CD8-positive, alpha-beta T cell (primary cell): ENCODE measurements at places on chromosomes 7 and 10.

- DNase-seq = no peak
Observed at GRCh38 chr10:25768167-25768566, 165.9 kb upstream of the MYO3A start.

GRCh38 chr7:151168003-151168786 is 701 bp upstream of the GBX1 start:
- DNase-seq = peak; percentile 30

GRCh38 chr7:15885678-15886077 is 199.2 kb upstream of the MEOX2 start:
- no peak for DNase-seq

DNA sequence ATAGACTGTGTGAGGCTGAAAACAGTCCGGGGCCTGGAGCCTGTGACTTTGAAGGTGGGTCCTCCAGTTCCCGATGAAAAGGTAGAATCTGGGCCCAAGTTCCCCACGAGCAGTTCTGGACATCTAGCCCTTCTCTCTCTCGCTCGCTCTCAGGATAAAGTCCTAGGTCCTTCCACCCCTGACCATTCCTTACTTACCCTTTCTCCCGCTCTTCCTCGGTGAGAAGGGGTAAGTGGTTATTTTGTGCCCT is 713 bp downstream of the IMMP2L start:
- DNase-seq = no peak

GRCh38 chr10:21813946-21814345 is 189.6 kb downstream of the DNAJC1 start:
- DNase-seq = no peak

GRCh38 chr7:26861050-26861449 is 3.3 kb downstream of the SKAP2 start:
- DNase-seq = no peak

GRCh38 chr7:158256091-158256816 is 331.4 kb downstream of the PTPRN2 start:
- no peak for DNase-seq

DNA sequence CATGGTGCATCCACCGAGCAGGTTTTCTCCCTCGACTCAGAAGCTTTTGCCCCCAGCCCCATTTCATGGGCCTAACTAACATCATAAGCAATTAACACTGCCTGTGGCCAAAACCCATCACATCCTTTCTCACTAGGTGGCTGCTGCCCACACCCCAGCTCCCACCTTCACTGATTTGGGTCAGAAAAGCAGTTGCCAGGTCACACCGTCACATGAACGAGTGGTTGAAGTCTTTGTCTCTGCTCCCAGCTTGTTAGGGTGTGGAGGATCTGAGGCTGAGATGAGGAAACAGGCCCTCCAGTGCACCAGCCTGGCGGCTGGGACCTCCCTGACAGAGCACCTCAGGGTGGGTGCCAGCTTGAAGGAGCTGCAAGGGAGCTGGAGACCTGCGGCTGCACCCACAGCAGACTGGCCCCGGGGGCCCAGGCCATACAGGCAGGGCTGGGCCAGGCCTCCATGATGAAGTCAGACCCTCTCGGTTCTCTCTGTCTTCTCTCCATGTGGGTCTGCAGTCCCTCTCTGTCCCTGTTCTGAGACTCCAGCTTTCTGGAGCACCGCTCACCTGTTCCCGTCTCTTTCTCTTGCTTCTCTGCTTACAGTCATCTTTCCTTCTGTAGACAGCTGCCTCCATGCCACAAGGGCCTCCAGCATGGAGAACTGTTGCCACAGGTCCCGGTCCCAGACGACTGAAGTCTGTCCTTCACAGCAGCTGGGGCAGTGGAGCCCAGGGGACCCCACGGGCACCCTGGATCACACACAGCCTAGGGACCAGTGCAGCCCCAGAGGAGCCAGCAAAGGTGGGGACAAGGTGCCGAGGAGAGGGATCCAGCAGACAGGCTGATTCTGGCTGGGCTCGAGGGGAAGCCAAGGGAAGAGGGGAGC is 13.8 kb upstream of the INPP5A start:
- no peak for DNase-seq

DNA sequence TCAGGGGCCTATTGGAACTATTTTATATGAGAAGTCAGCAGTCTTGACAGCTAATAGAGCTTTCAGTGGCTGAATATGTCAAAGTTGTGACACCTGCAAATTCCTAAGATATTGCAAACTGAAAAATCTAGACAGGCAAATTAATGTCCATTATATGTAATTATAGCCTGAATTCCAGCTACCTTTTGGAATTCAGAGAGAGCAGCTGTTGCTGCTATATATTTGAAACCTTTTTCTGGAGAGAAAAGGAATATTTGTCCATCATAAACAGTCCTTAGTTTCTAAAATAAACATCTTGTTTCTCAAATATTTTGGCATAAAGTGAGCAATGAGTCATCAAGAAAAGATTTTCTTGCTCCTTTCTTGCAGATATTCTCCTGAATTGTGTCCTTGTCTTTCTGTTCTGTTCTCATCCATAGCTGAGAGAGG is 408.9 kb upstream of the SEMA3D start:
- no peak for DNase-seq

- DNase-seq = no peak
Observed at GRCh38 chr7:44119829-44120380, 3.4 kb downstream of the POLD2 start.

GRCh38 chr7:98276241-98276761 is 5.2 kb upstream of the BRI3 start:
- DNase-seq = no peak

DNA sequence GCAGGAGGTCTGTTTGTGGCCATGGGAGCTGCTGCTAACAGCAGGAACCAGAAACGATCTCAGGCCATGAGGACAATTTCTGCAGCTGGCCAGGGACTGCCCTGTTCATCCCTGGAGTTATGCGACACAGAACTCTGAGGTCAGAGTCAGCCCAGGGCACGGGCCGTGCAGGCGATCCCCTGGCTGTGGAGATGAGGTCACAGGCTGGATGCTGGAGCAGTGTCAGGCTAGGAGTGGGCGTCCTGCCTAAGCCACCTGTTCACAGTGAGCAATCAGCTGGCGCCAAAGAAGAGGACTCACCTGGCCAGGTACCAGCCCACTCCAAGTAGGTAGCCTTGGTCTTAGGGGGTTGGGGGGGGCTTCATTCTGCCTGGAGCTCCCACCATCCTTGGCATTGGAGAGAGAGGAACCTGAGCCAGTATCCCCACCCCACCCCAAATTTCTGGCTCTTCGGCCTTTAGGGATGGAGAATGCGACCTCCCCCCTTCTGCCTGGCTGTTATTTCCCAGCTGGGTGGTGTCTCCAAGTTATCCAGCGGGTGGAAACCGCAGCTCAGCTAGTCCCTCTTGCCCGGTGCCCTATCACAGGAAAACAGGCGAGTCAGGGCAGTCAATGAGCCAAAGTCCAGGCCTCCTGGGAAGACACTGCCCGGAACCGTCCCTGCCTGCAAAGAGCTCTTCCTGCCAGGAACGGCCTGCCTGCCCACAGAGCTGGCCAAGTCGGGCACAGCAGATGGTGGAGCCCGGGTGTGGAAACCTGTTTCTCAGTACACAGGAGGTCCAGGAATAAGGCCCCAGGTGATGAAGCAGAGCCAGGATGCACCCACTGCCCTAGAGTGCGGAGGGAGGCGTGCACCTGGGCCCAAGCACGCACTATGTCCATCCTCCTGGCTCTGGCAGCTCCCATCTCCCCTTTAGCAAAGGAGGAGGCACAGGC is 1.8 kb upstream of the TTYH3 start:
- DNase-seq = no peak

DNA sequence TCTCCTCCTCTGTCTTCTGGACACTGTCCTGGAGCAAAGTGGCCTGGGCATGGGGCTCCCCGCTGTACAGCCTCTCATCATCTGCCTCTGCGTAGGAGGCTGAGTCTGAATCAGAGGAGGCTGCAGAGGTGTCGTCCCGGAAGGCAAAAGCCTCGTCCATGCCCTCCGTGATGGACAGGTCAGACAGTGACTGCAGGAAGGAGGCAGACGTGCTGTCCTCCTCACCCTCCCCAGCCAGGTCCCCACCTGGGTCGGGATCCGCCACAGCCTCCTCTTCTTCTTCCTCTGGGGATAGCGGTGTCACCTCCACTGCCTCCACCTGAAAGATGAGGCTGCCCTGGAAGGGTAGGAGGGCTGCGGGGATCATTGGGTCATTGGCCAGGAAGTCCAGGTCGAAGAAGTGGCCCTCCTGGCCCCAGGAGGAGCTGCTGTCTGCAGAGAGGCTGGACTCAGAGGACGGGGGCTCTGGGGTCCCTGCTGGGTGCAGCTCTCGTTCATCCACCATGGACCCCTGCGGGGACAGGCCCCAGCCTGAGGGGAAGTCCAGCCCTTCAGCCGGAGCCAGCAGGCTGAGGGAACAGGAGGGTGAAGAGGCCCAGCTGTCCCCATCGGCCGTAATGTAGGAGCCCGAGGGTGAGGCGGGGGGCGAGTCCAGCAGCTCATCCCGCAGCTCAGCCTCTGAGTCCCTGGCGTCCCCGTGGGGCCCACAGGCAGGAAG is 3.7 kb downstream of the NACAD start:
- DNase-seq = no peak

DNA sequence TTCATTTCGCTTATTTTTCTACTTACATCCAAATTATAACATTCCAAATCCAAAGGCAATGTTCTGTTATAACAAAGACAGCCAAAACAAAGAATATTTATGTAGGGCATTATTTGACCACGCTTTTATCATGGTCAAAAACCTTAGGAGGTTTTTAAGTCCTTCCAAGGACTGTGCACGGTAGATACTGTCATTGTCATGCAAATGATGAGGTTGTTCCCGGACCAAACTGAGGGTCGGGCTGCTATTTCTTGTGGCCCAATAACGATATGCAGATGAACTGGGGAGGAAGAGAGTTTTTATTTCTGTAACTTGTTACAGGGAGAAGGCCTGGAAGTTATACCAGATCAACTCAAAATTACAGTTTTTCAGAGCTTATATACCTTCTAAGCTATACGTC is 56.6 kb upstream of the STEAP4 start:
- DNase-seq = no peak

DNA sequence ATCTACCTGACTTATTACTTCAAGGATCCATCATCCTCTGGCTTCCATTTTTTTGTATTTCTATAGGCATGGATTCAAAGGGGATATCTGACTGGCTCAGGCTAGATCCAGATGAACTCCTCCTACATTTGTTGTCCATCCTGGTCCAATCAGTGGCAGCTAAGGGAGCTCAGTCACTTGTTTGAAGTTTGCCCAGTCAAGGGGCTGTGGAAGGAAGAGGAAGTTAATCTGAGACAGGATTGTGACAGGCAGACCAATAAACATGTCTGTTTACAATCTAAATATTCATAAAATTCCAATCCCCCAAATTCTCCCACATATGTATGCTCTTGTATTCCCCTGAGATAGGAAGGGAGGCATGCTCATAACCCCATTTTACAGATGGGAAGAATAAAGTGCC is 48.7 kb downstream of the CAV1 start:
- DNase-seq = no peak

GRCh38 chr10:26214551-26215395 is 1.8 kb upstream of the GAD2 start:
- no peak for DNase-seq

DNA sequence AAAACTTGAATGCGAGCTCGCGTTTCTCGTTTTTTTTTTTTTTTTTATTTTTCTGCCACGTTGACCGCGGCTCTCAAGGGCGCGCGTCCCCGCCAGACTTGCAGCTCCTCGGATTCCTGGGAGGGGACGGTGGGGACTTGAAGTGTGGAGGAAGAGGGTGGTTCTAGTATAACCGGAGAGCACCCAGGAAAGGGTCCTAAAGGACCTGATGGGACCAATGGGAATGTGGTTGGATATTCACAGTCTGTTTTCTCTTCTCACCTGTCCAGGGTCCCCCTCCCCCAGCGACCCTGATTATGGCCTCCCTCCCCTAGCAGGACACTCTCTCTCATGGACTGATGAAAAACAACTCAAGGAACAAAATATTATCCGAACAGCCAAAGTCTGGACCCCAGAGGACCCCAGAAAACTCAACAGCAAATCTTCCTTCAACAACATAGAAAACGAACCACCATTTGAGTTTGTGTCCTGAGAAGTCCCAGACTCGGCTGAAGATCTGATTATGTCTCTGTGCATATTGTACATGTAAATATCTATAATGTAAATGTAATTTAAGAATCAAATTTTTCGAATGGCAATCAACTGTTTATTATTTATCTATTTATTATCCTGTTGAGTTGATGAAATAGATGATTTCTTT is 1.4 kb downstream of the PTF1A start:
- DNase-seq = no peak

GRCh38 chr7:121872831-121873288 is at the start of gene PTPRZ1:
Gene PTPRZ1 (plus strand): TSS chr7:121873161. CDS start chr7:121873500, 339 bp downstream.
- no peak for DNase-seq

DNA sequence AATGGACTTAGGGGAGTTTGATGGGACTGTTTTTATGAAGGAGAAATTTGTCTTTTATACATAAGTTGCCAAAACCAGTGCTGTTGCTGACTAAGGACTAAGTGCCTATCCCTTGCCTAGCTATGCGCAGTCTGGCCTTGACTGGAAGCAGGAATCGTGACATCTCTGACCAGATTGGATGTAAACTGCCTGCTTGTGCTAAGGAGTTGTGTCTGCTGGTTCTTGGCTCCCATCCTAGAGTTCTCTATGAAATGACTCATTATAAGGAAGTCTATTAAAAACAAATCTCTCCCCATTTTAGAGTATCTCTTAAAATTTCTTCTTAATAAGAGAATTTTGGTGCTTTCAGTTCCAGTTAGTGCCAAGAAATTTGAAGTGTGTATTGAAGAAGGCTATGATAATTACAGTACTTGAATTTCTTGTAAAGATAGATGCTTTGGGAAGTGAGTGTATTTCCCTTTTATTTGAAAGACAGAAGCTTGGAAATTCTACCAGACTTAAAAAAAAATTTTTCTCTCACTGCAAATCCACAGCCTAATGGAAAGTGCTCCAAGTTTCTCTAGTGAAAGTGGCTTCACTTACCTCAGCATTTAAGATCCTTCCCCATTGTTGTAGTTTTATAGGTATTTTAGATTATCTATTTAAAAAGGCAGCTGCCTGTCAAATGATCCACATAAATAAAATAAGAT is 77.6 kb downstream of the BICC1 start:
- DNase-seq = no peak

GRCh38 chr7:127978421-127978820 is 52.8 kb downstream of the LRRC4 start:
- DNase-seq = no peak

DNA sequence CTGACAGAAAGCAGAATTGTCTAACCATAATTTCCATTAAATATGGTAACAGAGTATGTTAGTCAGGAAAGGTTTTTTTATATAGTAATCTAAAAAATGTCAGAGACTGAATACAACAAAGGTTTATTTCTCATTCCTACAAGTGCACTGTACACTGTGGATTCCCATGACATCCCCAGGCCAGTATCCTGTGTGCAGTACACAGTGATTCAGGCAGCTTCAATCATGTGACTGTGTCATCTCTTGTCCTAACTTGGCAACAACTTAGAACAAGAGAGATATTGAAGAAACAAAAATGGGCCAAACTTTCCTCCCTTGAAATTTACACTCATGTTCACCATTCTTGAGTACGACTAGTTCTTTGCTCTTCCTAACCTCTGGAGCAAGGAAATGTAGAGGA is 189.8 kb upstream of the SEMA3A start:
- DNase-seq = no peak

- peak; percentile 38 for DNase-seq
Observed at GRCh38 chr7:127251465-127252376, 1.0 kb downstream of the GRM8 start.
